Common myeloid progenitor, CD34-positive (primary cell): ENCODE measurements at places on chromosomes 12 and 14.

- no peak for DNase-seq
- H3K36me3 ChIP-seq, result peaks cover 10% of the 10 kb centered on the region
- peaks cover 5% of the 10 kb centered on the region for H3K4me1 ChIP-seq
- H3K27me3 ChIP-seq, result no peaks in the 10 kb centered on the region
Observed at GRCh38 chr14:102464846-102465341, 44.7 kb downstream of the ANKRD9 start.

DNA sequence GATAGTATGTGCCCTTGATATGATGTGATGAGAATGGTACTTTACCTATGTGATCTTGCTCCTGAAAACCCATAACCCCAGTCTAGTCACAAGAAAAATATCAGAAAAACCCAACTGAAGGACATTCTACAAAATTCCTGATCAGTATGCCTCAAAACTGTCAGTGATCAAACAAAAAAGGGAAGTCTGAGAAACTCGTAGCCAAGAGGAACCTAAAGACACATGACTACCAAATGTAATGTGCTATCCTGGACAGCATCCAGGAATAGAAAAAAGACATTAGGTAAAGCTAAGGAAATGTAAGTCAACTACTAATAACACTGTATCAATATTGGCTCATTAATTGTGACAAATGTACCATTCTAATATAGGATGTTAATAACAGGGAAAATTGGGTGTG lies 4.1 kb upstream of the WIF1 start:
- H3K27me3 ChIP-seq, result peaks cover 21% of the 10 kb centered on the region
- no peak overlapping the region for H3K27ac ChIP-seq
- H3K4me1 ChIP-seq, result peaks cover 14% of the 10 kb centered on the region

- H3K4me3 ChIP-seq, result no peak overlapping the region
- no peak for DNase-seq
- no peaks in the 10 kb centered on the region for H3K27me3 ChIP-seq
- no peaks in the 10 kb centered on the region for H3K4me1 ChIP-seq
Observed at GRCh38 chr12:92452763-92453162, 250.0 kb upstream of the PLEKHG7 start.

DNA sequence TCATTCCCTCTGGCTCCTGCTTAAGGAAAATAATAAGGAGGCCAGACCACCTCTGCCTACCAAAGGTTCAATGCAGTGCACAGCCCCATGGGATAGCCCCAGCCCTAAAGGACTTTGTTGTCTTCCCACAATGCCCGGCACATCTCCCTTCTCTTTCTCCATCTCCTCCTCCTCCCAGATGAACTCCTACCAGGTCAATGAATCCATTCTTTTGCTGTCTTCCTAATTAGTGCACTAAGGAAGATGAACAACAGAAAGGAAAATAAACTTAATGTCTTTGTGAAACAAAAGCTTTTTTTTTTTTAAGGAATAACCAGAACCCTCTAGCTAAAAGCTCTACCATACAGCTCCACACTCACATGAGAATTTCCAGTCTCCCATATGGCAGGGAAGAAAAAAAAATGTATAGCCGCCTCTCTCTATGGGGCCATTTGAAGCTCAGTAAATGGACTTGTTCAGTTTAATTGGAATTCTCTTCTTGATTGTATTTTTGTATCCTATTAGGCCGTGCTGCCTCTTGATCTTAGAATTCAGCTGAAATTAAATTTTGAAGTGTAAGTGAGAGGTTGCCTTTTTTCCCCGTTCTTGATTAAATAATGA lies 41.8 kb upstream of the HSPB8 start:
- DNase-seq, result no peak
- H3K4me3 ChIP-seq, result no peak overlapping the region
- H3K27me3 ChIP-seq, result peaks cover 1% of the 10 kb centered on the region
- no peak overlapping the region for H3K27ac ChIP-seq
- no peaks in the 10 kb centered on the region for H3K36me3 ChIP-seq
- no peaks in the 10 kb centered on the region for H3K4me1 ChIP-seq

- no peak for DNase-seq
- H3K27me3 ChIP-seq, result no peaks in the 10 kb centered on the region
- peaks cover 55% of the 10 kb centered on the region for H3K4me1 ChIP-seq
- H3K36me3 ChIP-seq, result no peaks in the 10 kb centered on the region
- H3K4me3 ChIP-seq, result no peak overlapping the region
- H3K27ac ChIP-seq, result no peak overlapping the region
Observed at GRCh38 chr12:68454892-68455291, 122.7 kb upstream of the MDM1 start.

DNA sequence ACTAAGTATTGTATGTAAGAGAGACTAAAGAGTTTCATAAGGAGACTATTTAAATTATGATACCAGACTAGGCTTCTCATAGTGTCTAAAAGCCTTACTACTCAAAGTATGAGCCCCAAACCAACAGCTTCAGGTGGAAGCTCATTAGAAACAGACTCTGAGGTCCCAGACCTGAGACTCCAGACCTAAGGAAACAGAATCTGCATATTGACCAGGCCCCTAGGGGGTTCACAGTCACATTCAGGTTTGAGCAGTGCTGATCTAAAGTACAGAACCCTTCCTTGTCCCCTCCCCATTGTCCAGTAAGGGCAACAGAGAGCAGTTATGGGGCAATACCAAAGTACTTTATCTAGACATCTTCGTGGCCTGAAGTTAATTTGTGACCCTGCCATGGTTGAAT lies 87.7 kb downstream of the SSPN start:
- H3K4me1 ChIP-seq, result peaks cover 41% of the 10 kb centered on the region
- no peaks in the 10 kb centered on the region for H3K36me3 ChIP-seq
- no peaks in the 10 kb centered on the region for H3K27me3 ChIP-seq
- no peak overlapping the region for H3K27ac ChIP-seq
- no peak overlapping the region for H3K4me3 ChIP-seq
